ENCODE measurements at places on chromosomes 7 and 10. TPM values are rescaled to one million over a fixed set of nuclear protein-coding genes. Genes with fewer than 3 reads are reported as not detected.

The GHITM gene
- total RNA-seq: 140 TPM

DNA sequence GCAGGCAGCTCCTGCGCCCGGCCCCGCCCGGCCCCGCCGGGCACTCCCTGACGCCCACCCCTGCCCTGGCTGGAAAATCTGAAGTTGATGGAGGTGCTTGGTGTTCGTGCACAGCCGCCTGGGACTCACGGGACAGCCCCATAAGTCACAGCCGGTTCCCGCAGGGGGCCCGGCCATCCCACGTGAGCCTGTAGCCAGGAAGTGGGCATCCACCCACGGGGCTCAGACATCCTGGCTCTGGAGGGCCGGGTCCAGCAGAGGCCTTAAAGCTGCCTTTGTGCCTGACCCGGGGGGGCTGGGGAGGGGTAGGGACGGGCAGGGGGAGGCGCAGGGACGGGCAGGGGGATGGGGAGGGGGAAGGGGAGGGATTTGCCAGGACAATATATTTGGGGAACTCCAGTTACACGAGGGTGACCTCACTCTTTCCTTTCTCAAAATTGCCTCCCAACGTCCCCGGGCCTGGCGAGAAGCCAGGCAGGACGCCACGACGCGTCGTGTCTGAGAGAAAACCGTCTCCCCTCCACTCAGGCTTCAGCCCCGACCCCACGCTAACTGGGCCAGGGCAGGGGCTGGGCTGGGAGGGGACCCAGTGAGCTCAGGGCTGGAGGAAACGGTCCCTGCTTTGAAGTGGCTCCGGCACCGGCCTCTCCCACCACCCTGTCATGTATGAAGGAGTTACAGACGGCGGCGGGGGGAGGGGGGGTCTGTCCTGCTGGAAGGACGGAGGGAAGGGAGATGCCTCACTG is 82.1 kb upstream of the PDGFA start:
- no peaks in the 10 kb centered on the region for H3K27me3 ChIP-seq
- DNase-seq: peak; percentile 69
- peak overlapping the region; percentile 74 for H3K27ac ChIP-seq
- H3K36me3 ChIP-seq: peaks cover 5% of the 10 kb centered on the region

GRCh38 chr7:17166824-17167379 is 131.6 kb upstream of the AHR start:
- H3K36me3 ChIP-seq: no peaks in the 10 kb centered on the region
- H3K27ac ChIP-seq: no peak overlapping the region
- H3K4me3 ChIP-seq: no peak overlapping the region
- no peak for DNase-seq
- H3K27me3 ChIP-seq: no peaks in the 10 kb centered on the region

The PRKG1 gene
- total RNA-seq: 88.6 TPM

GRCh38 chr10:130109796-130110245 is 809 bp downstream of the C10orf143 start:
- no peaks in the 10 kb centered on the region for H3K27me3 ChIP-seq
- H3K36me3 ChIP-seq: no peaks in the 10 kb centered on the region
- DNase-seq: peak; percentile 85
- H3K4me1 ChIP-seq: peaks cover 28% of the 10 kb centered on the region
- H3K27ac ChIP-seq: peak overlapping the region; percentile 97

DNA sequence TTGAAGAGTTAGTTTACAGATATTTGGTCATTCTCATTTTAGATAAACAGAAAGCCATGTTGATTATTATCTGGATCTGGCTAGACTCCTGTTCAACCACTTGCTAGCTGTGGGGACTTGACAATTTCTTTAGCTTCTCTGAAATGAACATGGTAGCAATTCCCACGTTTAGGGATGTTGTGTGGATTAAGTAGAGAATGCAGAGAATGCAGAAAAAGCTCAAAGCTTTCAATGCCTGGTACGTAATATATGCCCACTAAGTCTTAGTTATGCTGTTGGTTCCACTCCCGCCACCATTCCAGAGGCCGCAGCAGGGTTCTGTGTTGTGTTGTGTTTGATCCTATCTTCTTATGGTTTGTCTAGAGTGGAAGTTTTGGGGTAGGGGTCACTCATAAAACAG is 39.2 kb upstream of the RPA3 start:
- no peak for DNase-seq
- peaks cover 15% of the 10 kb centered on the region for H3K4me1 ChIP-seq
- H3K27ac ChIP-seq: no peak overlapping the region
- no peaks in the 10 kb centered on the region for H3K27me3 ChIP-seq
- H3K36me3 ChIP-seq: no peaks in the 10 kb centered on the region

DNA sequence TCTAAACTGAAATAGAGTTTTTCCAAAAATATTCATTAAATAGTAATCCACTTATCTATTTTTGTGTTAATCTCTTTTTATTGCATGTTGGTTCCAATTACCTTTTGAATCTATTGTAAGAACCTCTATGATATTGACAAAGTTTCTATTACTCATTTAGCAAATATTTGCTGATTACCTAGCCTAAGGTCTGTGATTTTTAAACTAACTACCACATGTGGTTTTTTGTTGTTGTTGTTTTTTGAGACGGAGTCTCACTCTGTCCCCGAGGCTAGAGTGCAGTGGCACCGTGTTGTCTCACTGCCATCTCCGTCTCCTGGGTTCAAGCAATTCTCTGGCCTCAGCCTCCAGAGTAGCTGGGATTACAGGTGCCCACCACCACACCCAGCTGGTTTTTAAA is 2.0 kb upstream of the ASB13 start:
- H3K36me3 ChIP-seq: no peaks in the 10 kb centered on the region
- no peaks in the 10 kb centered on the region for H3K4me1 ChIP-seq
- DNase-seq: no peak

GRCh38 chr7:23261843-23262452 is 15.4 kb downstream of the GPNMB start:
- H3K4me1 ChIP-seq: no peaks in the 10 kb centered on the region
- DNase-seq: peak; percentile 77
- no peaks in the 10 kb centered on the region for H3K27me3 ChIP-seq
- H3K36me3 ChIP-seq: peaks cover 11% of the 10 kb centered on the region
- no peak overlapping the region for H3K27ac ChIP-seq
- no peak overlapping the region for H3K4me3 ChIP-seq

- no peaks in the 10 kb centered on the region for H3K27me3 ChIP-seq
- H3K36me3 ChIP-seq: no peaks in the 10 kb centered on the region
- H3K4me1 ChIP-seq: peaks cover 8% of the 10 kb centered on the region
- H3K27ac ChIP-seq: no peak overlapping the region
- DNase-seq: no peak
Observed at GRCh38 chr10:13978533-13979115, 352.1 kb downstream of the FRMD4A start.

The FAM180A gene
- 4.3 TPM for total RNA-seq

Data from sigmoid colon (tissue), 7 donors.